ENCODE measurements at places on chromosomes 2 and 18. TPM values are rescaled to one million over a fixed set of nuclear protein-coding genes. Genes with fewer than 3 reads are reported as not detected.

- DNase-seq = no peak
These were observed 64.8 kb downstream of the ST3GAL5 start for GRCh38 chr2:85823951-85824350.

The POTEC gene
- not detected for total RNA-seq

- DNase-seq = no peak
These were observed 4.5 kb downstream of the BOK start for GRCh38 chr2:241563031-241563507.

- no peak for DNase-seq
These were observed 107.6 kb upstream of the CYRIA start for GRCh38 chr2:16773080-16773713.

GRCh38 chr2:59684116-59684770 lies 869.2 kb downstream of the BCL11A start:
- DNase-seq = no peak

The NT5DC4 gene
- 4.0 TPM for total RNA-seq

The ZFP36L2 gene
- 237 TPM for total RNA-seq

DNA sequence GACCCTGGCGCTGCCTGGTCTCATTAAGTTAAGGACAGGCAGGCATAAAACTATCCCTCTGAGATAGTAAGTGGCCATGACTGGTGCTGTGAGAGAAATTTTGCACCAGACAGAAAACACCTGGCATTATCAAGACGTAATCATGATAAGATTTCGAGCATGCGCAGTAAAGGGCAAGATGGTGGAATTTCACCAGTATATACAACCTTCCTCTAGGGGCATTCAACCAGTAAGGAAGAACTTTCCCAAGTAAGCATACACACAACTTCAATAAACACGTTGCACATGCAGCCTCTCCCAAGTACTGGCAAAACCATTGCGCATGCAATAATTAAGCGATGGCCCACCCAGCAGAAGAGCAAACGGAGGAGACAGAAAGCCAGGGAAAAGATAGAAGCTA lies 1376.4 kb upstream of the CRIM1 start:
- no peak for DNase-seq

DNA sequence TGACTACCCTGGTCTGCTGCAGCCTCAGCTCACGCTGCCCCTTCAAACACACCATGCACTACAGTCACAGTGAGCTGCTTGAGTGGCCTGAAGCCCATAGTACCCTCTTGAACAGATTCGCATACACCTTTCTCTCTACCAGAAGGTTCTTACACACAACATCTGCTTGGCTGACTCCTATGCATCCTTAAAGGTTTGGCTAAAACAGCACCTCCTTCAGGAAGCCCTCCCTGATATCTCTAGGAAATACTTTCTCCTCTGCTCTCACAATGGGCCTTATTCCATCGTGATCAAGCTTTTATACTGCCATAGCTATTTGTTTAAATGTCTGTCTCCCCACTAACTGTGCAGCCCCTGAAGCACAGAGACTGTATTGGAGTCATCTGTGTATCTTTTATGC lies 31.5 kb downstream of the TGFBRAP1 start:
- no peak for DNase-seq

DNA sequence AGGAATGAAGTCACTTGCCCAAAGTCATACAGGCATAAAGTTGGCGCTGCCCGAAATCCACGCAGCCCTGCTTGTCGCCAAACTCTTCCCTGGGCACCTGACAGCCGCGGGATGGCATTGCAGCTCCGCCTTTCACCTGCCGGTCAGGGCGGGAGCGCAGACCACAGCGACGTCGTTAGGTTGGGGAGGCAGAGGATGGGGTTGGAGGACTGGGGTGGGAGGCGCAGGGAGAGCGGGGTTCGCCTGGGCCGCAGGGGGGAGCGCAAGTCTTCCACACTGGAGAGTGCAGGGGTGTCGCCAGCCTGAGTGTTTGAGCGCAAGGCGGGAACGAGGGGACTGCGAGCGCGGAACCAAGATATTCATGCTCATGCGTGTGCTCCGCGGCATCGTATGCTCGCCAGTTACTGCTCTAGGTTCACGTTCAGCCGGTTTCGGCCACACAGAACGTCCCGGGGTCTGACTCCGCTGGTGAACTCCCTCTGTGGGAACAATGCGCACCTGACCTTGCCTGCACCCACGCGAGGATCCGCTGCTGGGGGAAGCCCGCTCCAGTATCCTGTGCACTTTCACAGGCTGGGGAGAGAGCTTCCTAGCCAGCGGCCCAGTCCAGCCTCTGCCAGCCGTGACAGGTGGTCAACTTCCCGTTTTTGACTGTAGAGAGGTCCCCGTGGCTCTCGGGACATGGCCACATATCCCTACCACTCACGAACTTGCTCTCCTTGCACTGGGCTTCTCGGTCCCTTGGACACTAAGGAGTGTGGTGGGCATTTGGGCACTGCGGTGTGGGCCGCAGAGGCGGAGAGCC lies 767 bp upstream of the NPPC start:
- DNase-seq = no peak

GRCh38 chr18:69567813-69568488 lies 167.3 kb downstream of the DOK6 start:
- DNase-seq = no peak

DNA sequence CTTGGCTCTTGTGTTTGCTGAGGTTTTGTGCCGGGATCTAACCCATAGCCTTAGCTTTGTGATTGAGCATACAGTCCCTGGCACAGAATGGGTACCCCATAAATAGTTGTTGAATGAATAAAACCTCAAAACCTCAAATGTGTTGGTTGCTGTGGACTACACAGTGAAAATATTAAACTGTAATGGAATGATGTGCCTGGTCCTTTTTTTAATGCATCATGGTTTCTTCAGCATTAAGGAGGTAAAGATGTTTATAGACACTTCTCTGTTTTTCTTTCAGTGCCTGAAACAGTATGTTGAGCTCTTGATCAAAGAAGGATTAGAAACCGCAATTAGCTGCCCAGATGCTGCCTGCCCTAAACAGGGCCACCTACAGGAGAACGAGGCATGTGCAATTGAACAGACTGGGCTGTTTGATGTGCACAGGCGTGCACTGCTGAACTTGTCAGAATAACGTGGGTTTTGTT lies 97.0 kb downstream of the RNF144A start:
- no peak for DNase-seq

The FHOD3 gene
- not detected for total RNA-seq

- no peak for DNase-seq
These were observed 39.3 kb upstream of the NARS1 start for GRCh38 chr18:57660961-57661360.

GRCh38 chr2:175063741-175064140 lies 58.6 kb upstream of the CHN1 start:
- DNase-seq = no peak

- DNase-seq = no peak
These were observed 1377.0 kb downstream of the SUCLG1 start for GRCh38 chr2:83081826-83082690.

DNA sequence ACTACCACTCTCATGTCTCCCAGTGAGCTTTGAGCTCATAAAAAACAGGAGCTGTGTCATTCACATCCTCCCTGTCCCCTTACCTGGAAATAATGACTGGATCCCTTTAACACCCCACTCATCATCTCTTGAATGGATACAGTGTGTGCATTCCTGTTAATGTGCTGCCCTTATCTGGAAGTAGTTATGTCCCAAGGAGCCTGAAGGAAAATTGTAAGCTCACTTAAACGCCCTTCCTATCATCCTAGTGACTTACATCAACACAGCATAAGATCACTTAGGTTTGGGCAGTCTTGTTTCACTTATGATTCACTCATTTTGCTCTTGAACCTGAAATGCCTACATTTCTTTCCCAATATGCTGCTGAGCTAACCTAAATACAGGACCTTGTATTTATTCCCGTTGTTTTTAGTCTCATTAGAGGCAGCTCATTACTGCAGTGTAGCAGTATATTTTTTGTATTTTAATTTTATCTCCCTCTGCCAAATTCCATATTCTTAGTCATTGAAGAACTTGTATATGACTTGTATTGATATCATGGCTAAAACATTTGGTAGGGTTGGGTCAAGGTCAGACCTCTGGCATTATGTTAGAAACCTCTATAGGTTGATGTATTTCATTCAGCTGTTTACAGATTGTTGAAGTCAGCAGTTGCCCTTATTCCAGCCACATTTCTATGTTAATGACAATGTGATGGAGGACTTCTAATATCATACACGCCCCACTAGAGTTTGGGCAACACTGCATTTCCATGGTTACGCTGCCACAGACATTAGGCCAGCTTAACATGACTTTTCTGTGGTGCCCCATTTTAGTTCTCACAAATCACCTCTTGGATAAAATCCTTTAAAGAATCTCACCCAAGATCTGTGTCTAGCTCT lies 72.9 kb downstream of the PKP4 start:
- DNase-seq = no peak
